ENCODE measurements at places on chromosomes 6 and 20.
A peak's percentile ranks its signal among the peaks of the same experiment; 100 is the strongest.

- DNase-seq, result no peak
These were observed 508.4 kb downstream of the HDGFL1 start for GRCh38 chr6:23077772-23078171.

- DNase-seq, result no peak
These were observed 396.0 kb downstream of the SYNE1 start for GRCh38 chr6:152241013-152241766.

- DNase-seq, result no peak
These were observed 273.0 kb downstream of the ADGB start for GRCh38 chr6:146871611-146872425.

GRCh38 chr6:73282871-73283270, 19.9 kb upstream of the KHDC1 start:
- no peak for DNase-seq

DNA sequence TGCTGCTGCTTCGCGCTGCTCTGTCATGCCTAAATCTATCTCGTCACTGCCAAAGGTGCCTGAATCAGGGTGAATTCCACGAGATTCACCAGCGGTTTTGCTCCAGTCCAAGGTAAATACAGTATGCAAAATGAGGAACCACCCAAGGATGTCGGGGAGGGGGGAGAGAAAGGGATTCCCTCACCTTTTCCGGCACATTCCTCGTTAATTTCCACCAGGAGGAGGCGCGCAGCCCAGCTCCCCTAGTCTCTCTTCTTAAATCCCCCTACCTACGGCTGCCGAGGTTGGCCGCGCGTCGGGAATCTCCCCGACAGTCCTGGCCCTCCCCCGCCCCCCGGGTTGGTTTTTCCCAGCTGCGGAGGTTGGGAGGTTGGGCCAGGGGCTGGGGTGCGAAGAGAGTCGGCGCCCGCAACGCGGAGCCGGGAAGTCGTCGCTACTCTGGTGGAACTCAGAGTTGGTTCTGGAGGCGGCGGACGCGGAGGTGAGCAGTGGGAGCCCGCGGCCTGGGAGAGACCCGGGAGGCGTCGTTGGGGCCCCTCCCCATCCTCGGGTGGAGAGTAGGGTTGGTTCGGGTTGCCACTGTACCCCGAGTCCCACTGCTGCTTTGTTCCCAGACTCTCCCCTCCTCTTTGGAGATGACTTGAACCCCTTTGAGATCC, at the start of gene TPBG:
Gene TPBG (plus strand): TSS at position 390 of the 659 bp plus-strand sequence. CDS start 1,145 bp downstream, outside the sequence.
- no peak for DNase-seq

DNA sequence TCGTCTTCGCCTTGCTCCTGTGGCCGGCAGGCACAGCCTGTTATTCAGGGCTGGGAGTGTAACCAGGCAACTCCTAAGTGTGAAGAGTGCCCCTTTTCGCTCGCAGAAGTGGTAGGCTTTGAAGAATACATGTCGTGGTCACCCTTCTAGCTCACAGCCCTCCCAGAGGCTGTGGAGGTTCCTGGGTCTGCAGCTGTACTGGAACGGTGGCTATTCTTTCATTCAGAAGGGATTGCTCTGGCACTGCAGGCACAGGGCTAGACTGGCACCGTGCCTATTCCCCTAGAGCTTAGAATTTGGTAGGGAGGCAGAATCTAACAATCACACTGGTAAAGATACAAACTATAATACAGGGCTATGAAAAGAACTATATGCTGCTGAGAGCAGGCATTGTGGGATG, 1.1 kb upstream of the SRSF12 start:
- DNase-seq, result no peak

DNA sequence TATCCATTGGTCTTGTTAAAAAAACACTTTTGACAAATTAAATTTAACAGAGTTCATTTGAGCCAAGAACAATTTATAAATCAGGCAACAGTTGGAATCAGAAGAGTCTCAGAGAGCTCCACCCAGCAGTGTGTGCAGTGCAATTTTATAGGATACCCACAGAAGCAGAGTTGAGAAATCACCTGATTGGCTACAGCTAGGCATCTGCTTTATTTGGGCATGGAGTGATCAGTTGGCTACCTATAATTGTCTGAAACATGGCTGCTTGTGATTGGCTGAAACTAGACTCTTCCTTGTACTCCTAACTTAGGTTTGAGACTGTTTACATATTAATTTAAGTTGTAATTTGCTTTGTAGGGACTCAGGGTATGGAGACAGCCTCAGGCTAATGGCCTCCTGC, 12.0 kb downstream of the PGK2 start:
- DNase-seq, result no peak

DNA sequence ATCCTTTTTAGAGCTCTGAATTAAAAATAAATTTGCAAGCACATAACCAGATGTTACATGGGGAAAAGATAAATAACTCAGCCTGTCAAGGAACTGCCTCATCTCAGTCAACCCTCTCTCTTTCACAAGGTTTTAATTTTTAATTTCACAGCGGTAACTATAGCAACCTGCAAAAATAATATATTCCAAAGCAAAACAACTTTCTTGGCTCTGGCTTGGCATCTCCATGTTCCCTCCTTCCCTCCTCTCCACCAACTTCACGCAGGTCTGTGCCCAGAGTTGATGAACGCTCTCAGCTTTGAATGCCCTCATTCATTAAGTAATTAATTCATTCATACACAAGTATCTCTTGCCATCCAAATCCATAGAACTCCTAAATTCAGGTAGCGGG, 32.5 kb upstream of the SIRPA start:
- no peak for DNase-seq

- no peak for DNase-seq
These were observed 2.2 kb upstream of the RAB22A start for GRCh38 chr20:58307270-58307669.

DNA sequence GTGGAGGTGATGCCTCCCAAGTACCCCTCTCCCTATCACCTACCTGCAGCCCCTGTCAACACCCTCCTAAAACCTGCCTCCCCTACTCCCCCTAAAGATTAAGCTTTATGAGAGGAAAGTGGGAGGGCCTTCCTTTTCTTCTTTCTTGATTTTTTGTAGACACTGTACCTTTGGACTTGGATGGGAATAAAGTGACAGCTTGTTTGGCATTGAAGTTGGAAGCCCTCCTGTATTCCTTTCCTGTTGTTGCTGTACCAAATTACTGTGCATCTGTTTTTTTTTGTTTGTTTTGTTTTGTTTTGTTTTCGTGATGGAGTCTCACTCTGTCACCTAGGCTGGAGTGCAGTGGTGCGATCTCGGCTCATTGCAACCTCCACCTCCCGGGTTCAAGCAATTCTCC, 99.3 kb upstream of the NFATC2 start:
- DNase-seq, result no peak

GRCh38 chr6:15996030-15996429, 132.9 kb upstream of the MYLIP start:
- DNase-seq, result peak; percentile 17

DNA sequence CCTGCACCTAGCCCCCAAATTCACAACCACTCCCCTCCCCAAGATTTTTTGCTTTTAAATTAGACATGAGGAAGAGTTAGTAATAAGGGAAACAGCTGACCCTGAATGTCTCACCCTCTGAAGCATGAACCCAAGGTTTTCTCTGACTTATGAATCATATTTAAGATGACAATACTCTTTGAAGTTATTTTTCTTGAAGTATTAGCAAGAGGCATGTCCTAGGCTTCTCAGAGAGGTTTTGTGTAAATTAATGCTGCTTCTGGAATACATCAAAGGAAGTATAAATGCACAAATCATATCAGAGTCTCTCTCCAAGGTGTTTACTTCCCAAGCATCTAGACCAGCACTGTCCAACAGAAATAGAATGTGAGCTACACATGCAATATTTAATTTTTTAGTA, 408.1 kb upstream of the MARCKS start:
- peak; percentile 71 for DNase-seq

- DNase-seq, result peak; percentile 90
These were observed at the start of gene HMGN4 for GRCh38 chr6:26537846-26538571. Gene HMGN4 (plus strand): TSS chr6:26538366. CDS start chr6:26545207, 6,841 bp downstream.

DNA sequence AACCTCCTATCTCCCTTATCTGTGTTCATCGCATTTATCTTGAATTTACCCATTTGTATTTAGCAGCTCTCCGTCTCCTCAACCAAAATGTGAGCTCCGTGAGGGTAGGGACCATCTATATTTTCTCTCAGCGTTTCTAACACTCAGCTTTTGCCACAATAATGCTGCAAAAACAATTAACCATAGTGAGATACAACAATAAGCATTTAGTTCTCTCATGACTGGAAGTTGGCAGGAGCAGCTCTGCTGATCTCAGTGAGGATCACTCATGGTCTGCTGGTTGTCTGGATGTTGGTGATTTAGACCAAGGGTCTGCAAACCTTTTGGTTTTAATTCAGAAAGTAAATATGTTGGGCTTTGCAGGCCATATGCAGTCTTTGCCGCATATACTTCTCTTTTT, 394.8 kb upstream of the RNF217 start:
- no peak for DNase-seq

GRCh38 chr6:112033791-112034615, 19.9 kb upstream of the CCN6 start:
- DNase-seq, result no peak

DNA sequence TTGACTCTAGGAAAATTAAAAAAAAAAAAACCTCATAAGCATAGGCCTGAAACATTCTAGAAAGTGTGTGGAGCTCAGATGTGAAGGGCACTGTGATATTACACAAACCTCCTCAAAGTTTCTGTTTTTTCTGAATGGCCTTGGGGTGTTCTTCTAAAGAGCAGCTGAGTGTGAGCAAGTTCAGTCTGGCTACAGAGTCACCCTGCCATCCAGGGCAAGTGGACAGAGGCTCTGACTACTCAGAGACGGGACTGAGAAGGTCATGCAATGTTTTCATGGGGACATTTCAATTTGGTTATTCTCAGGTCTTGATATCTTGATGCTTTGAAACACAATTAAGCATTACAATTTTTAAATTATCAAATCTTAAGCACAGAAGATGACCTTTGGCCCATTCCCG, 36.6 kb upstream of the SSTR4 start:
- no peak for DNase-seq

DNA sequence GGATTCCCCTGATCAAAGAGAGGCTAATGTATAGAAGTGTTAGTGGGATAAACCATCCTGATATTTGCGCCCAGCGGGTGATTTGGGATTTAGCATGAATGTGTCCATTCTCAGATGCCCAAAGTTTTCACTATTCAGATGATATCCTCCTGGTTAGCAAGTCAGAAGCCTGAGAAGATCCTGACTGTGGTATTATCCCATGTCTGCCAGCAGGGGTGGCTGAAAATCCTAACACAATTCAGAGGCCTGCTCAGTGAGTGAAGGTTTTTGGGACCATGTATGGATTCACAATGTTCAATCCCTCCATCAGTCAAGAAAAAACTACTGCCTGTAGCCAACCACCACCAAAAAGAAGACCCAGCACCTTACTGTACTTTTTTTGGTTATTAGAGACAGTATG, 34.1 kb upstream of the SPACA1 start:
- DNase-seq, result no peak

DNA sequence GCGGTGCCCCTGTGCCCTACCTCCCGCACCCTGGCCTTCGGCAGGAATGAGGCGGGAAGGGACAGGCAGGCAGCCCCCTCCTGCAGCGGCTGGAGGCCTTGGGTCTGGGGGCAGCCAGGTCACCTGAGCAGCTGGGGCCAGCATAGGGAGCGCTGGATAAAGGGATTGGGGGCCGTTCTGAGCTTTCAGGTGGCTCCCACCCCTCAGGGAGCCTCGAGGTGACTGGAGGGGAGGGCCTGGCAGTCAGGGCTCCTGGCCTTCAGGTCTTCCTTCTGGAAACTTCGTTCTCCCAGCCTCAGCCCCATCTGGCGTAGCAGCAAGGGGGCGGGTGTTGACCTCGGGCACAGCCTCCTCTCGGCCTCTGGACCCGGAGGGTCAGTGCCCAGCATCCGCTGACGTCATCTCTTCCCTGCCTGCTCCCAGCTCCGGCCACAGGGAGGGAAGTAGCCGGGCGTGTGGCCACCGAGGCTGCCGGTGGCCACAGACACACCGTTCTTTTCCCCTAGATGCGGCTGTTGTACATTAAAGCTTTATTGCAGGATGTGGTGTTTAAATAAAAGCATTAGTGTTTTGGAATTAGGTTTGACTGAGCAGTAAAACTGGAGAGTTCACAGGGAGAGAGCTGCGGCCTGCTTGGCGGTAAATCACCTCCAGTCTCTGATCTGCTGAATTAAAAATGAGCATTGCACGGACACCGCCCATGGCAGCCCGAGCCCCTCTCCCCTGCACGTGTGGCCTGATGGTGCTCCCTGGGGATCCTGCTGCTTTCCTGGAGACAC, 80.0 kb upstream of the GATA5 start:
- no peak for DNase-seq

- DNase-seq, result no peak
These were observed 30.4 kb downstream of the SLC2A4RG start for GRCh38 chr20:63769891-63770474.

DNA sequence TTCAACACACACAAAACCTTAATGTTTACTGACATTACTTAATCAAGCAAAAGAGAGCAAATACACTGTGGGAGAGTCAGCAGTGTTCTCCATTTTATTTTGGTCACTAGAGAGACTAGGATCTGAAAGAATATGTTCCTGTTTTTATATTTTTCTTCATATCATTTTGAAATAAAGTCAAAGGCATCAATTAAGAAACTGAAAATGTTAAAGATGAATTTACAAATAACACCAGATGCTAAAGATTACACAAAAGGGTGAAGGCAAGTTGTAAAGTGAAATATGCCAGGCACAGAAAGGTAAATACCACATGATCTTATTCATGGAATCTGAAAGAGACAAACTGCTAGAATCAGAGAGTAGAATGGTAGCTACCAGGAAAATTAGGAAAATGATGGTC, 60.3 kb upstream of the FABP7 start:
- DNase-seq, result peak; percentile 46

DNA sequence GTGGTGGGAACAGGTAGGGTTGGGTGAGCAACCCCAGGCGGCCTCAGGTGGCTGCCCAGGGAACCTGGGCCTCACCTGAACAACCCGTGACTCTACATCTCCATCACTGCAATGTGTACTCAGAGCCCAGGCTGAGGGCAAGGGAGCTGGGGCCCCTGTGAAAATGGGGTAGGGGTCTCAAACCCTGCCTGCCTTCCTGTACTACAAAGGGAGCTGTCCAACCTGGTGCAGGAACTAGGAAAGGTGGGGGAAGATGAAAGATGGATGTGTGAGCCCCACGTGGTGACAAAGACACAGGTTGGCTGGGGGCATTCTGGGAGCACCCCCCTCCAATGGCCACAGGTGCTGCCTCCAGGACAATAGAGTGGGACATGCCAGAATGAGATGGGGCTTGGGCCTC, 62.1 kb upstream of the SLC2A12 start:
- DNase-seq, result no peak

- DNase-seq, result no peak
These were observed 31.6 kb downstream of the SRC start for GRCh38 chr20:37377346-37378081.

DNA sequence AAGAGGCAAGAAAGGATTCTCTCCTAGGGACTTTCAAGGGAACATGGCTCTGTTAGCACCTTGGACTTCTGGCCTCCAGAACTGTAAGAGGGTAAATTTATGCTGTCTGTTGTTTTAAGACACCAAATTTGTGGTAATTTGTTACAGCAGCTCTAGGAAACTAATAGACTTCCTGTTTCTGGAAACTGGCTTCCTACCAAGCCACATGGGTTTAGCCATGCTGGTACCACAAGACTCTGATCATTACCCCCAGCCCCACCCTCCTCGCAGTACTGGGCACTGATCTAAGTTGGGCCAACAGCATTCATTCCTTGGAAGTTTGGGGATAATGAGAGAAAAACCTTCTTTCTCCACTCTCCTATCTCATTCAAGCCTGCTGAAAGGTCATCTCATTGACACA, 109.5 kb upstream of the SMLR1 start:
- no peak for DNase-seq

- no peak for DNase-seq
These were observed 556.2 kb downstream of the RFPL4B start for GRCh38 chr6:112903361-112903760.

All from inflammatory macrophage treated with lipopolysaccharide for 4 hours (primary cell).